ENCODE measurements at places on chromosomes 3 and 15. TPM values are rescaled to one million over a fixed set of nuclear protein-coding genes. Genes with fewer than 3 reads are reported as not detected.

Gene SERINC4
- total RNA-seq, result not detected

DNA sequence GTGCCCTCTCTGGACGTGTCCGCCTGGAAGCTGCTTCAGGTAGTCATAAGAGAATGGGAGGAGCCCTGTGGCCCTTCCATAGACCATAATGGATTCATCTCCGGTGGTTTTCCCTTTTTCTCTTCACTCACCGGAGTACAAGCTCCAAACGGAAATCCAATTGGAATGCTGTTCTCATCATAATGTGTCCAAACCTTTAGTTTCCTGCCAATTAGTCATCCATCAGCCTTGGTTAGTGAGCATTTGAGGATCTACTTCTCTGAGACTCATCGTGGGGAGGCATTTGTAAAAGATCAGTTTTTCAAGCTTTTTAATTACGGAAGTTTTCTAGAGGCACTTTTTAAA lies 34.9 kb downstream of the ABHD2 start:
- DNase-seq, result no peak

DNA sequence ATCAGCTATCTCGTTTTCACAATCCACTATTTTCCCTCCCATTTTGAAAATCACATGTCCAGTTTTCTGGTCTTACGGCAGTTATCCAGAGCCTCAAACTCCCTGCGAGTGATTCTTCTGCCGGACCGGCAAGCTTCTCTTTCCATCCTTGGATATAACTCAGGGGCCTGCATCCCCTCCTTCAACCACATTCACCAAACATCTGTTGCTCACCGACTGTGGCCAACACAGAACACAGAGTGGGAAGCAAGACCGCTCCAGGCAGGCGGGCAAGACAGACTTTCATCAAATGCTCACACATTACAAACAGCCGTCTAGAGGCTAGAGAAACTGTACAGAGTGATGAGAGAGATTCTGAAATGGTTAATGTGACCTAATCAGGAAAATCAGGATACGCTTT lies 7.6 kb upstream of the SLC12A8 start:
- DNase-seq, result no peak

Gene TRIM59
- 3.8 TPM for total RNA-seq

Gene TM4SF1
- total RNA-seq, result 28.7 TPM

Gene HRG
- total RNA-seq, result not detected

Gene TEX55
- total RNA-seq, result not detected

Gene C3orf85
- not detected for total RNA-seq

DNA sequence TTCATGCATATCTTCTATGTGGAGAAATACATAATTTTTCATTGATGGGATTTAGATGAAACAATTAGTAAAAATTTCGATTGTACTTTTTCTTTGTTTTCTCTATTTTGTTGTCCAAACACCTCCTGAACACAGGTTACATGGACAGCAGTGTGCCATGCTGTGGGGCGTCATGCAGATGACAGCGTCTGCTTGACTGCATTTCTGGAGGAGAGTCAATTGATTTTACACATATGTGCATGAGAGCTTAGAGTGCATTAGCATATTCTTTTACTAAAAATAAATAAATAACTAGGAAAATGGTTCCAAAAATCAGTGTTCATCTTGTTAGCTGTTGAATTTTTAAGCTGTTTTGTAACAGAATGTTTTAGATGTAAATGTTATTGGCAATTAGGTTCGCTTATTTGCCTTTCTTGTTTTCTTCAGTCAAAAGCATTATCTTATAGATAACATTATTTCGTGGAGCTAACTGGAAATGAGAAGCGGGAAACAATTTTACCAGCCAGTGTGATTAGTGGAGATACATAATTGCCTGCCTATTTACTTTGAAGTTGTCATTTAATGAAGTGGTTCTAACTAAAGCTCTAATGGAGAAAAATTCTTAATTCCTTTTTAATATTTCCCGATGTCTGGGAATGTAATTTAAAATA lies 82.7 kb upstream of the VGLL3 start:
- DNase-seq, result no peak

Gene TMOD2
- 20.2 TPM for total RNA-seq

DNA sequence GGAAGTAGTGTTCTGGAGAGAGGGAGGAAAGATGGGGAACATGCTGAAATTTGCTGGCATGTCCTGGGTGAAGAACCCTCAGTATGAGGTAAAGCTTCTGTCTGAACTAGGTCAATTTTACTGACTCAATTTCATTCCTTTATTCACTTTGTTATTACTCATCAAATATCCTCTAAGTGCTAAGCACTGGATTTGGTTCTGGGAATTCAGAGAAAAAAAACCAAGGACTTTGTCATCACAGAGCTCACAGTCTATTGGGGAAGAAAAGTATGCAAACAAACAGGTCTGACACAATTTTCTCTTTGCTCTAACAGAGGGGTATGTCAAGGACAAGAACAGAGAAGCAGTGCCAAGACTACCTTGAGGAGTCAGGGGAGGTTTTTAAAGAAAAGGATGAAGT lies 68.0 kb downstream of the TFG start:
- DNase-seq, result no peak

GRCh38 chr15:88995449-88995848 lies 82.3 kb upstream of the MFGE8 start:
- DNase-seq, result no peak

Gene NR2F2
- total RNA-seq, result 131 TPM

Gene ISG20
- 6.1 TPM for total RNA-seq

- DNase-seq, result no peak
Observed at GRCh38 chr3:55622116-55622515, 135.0 kb upstream of the WNT5A start.

Gene ALPK3
- total RNA-seq, result 16.1 TPM

DNA sequence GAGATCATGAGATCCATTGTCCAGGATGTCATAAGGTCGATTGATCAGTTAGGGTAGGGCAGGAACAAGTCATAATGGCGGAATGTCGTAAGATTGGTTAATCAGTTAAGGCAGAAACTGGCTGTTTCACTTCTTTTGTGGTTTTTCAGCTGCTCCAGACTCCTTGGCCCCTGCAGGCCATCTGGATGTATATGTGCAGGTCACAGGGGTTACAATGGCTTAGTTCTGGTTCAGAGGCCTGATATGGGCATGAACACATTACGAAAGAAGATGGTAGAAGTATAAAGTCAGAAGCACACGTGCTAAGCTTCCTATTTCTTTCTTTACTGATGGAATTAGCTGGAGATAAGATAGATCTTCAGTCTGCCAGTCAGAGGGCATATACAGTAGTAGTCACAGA lies 315.4 kb upstream of the LRRC3B start:
- no peak for DNase-seq

DNA sequence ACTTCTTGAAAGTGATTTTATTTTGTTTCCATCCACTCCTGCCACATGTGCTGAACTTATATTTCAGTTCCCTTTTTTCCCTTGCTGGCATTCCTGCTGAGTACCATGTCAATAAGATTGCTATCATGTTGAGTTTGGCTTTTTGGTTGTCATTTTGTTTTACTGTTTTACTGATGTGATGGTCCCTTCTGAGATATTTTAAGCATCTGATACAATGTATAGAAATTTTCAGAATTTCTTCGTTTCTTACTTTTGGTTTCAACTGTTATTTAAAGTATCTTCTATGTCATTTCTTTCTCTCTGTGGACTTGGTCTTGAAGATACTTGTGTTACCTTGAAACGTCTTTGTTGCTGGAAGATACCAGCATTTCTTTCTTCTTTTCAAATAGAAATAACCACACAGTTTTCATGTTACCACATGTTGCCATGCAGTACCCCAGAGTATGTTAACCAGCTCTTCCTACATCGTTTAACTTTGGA lies 14.1 kb downstream of the SIDT1 start:
- no peak for DNase-seq

Gene POLQ
- 0.40 TPM for total RNA-seq

- DNase-seq, result no peak
Observed at GRCh38 chr15:43483297-43484128, 9.4 kb downstream of the TP53BP1 start.

- no peak for DNase-seq
Observed at GRCh38 chr3:112640930-112641801, at the start of gene CCDC80. Gene CCDC80 (minus strand): TSS chr3:112641143. CDS start chr3:112639905, 1,238 bp downstream.

Gene GAP43
- 4.0 TPM for total RNA-seq

Gene RTP3
- total RNA-seq, result not detected

Gene MUC4
- not detected for total RNA-seq

- DNase-seq, result no peak
Observed at GRCh38 chr3:163622384-163622783, 1455.9 kb downstream of the SI start.

- DNase-seq, result no peak
Observed at GRCh38 chr3:172101107-172101506, 61.7 kb downstream of the FNDC3B start.

Gene AADACL2
- 0.17 TPM for total RNA-seq

Gene ZKSCAN7
- total RNA-seq, result 6.6 TPM

DNA sequence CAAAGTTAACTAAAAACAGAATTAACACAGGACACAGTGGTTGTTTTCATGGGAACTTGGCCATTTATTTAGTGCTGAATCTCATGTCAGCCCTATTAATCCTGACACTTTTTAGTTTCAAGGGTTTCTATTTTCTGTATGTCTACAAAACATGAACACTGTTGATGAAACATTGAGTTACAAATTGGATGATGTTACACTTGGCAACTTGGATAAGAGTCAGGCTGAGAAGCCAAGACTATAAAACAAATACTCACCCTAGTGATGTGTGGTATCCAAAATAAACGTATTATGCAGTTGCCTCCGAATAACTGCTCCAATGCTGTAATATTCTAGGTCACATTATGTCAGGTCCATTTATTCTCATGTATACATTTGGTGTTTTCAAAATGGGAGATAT lies 349.6 kb downstream of the ZIC1 start:
- DNase-seq, result no peak

Gene OSBPL10
- total RNA-seq, result 7.1 TPM

DNA sequence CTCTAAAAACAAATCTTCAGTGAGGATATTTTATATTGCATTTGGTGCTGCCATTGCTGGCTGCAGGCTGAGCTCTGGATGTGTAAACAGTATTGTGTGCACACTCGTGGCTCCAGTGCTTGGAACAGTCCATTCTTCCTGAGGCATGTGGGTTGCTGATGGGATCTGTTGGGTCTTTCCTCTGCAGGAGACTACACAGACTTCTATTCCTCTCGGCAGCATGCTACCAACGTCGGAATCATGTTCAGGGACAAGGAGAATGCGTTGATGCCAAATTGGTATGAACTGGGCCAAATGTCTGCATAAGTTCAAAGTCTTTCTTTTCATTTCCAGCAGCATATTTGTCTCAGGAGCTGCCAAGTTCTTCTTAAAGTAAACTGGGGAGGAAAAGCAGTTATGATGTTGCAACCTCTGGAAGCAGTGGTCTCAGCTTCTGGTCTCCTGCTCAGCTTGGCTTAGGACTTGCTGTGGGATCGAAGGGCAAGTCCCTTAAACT lies 9.3 kb downstream of the FAH start:
- no peak for DNase-seq

Gene NR1I2
- total RNA-seq, result not detected

DNA sequence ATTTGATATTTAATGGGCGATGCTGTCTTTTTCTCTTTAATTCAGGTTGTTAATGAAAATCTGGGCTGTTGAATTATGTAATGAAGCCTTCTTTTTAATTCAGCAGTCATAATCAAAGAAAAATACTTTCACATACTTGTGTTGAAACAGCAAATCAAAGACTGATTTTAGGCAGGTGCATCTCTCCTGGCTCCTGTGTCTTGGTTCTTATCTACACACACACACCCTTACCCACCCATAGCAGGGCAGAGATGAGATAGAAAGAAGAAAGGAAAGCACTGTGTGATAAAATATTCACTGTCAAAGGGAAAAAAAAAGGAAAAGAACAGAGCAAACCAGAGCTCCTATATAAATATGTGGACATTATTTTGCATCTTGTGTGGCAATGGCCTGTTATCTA lies 130.6 kb upstream of the CGNL1 start:
- no peak for DNase-seq

DNA sequence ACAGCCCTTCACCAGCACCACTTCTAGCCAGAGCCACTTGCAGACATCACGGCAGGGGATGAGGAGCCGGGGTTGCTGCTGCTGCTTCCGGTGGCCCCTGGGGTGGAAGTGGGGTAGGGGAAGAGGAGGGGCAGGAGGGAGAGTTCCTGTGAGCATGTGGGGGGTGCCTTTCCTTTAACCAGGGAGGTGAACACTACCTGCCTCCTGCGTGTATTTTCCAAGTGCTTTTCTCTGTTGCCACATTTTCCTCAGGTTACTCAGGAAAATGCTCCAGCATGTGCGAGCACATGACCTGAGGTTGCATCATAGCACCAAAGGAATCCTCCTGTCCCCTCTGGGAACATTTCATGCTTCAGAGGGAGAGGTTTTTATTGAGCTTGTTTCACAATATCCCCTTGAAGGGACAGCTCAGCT lies 12.2 kb upstream of the SACM1L start:
- DNase-seq, result no peak

Gene PCOLCE2
- 48.2 TPM for total RNA-seq

GRCh38 chr3:99167071-99167470 lies 265.6 kb upstream of the DCBLD2 start:
- no peak for DNase-seq

Gene ZPLD1
- total RNA-seq, result not detected

GRCh38 chr15:92907896-92908712 lies 8.0 kb downstream of the CHD2 start:
- no peak for DNase-seq

Gene APBA2
- 8.3 TPM for total RNA-seq

GRCh38 chr15:56737791-56738190 lies 4.5 kb upstream of the ZNF280D start:
- no peak for DNase-seq

GRCh38 chr15:69908590-69909420 lies 188.9 kb downstream of the TLE3 start:
- no peak for DNase-seq

GRCh38 chr3:169701457-169701856 lies 37.9 kb upstream of the MECOM start:
- DNase-seq, result no peak

GRCh38 chr15:63480441-63480821 lies 24.0 kb upstream of the USP3 start:
- no peak for DNase-seq

DNA sequence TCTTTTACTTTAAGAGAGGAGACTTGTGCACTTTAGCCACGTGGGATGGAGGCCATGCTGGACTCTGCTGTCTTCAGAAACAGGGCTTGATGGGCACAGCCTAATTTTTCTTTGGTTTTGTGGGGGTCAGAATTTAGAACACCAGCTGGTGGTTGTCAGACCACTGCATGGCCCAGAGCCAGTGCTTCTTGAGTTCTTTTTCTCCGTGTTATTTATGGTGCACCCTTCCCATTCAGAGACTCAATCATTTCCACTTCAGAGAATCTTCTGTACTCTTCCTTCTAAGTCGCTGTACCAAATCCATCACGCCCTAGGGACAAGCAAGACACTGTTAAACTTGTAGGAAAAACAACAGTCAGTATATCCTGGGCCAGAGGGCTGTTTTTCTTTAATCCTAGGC lies 20.1 kb downstream of the PRR23A start:
- DNase-seq, result no peak
